ENCODE measurements at places on chromosomes 7 and 10. TPM values are rescaled to one million over a fixed set of nuclear protein-coding genes. Genes with fewer than 3 reads are reported as not detected.

- no peak for DNase-seq
These were observed 3.0 kb upstream of the TECPR1 start for GRCh38 chr7:98254951-98255610.

GRCh38 chr10:92816091-92816531 is 32.2 kb upstream of the EXOC6 start:
- peak; percentile 73 for DNase-seq

PRSS37 gene
- not detected for total RNA-seq

NPC1L1 gene
- not detected for total RNA-seq

Measured in IMR-90 (cell line).